ENCODE measurements at places on chromosomes 3 and 15.

DNA sequence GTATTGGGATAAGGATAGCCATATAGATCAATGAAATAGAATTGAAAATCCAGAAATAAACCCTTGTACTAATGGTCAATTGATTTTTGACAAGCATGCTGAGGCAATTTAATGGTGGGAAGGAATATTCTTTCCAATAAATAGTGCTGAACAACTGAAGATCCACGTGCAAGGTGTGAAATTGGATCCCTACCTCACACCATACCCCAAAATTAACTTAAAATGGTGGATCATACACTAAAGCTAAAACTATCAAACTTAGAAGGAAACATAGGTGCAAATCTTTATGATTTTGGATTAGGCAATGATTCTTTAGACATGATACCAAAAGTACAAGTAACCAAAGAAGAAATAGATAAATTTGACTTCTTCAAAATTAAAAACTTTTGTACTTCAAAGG is 22.1 kb upstream of the SYNM start:
- DNase-seq, result no peak

DNA sequence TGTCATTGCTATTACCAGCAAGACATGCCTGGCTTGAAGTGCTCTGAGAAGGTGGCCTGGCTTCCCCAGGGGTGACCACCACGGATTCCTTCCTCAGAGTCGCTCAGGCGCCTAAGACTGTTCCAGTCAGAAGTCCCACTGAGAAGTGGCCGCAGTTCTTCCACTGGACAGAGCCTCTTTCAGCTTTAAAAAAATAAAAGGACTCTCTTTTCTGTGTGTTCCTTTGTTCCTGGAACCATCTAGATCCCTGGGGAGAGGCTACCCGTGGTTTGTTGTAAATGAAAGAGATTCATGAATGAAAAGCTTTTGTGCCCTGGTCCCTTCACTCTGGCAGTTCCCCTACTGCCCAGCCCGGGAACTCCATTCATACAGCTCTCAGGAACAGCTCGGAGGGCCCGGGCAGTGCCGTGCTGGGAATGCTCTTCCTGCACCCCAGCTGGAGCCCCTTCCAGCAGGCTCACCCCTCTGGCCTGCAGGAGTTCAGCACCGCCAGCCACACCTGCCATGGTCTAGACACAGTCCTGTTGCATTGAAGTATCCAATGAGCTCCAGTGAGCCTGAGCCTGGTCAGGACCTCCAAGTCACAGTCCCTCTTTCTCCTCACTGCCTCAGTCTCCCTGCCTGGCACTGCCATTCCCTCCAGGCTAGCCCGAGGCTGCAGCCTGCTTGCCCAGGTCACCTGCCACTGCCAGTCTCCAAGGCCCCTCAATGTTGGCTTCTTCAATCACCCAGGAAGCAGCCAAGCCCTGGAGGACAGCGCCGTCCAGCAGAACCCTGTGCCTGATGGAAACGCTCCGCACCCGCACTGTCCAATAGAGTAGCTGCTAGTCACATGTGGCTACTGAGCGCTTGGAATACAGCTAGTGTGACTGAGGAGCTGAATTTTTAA is 75.4 kb downstream of the XXYLT1 start:
- DNase-seq, result no peak

DNA sequence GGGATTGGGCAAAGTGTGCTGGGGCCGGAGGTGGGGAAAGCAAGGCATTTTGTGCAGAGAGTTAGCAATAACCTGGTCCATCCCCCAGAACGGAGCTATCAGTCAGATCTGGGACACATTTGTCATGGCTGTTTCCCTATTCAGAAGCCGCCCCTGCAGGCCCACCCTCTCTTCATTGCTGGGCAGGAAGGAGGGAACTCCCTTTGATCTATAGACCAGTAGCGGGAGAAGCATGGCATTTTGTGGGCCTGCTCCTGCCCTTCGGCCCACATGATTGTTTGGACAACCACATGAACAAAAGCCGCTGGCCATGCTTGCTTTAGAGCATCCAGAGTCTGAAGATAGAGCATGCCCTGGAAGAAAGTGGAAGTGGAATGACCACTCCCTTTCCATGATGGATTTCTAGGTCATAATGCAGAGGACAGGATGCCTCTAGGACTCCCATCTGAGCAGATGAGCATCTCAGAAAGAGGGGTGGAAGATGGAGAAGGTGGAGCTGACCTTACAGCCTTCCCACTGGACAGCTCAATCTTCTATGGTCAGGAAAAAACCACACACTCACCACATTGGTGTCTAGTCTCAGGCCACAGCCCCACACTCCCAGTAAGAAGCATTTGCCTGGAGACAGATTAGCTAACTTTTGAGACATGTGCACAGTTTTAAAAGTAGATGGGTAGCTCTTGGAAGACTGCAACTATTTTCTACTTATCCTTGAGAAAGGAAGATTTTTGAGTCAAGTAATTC is 11.9 kb upstream of the LRTM1 start:
- no peak for DNase-seq

GRCh38 chr3:12959410-12959809 is 113.8 kb downstream of the IQSEC1 start:
- no peak for DNase-seq

DNA sequence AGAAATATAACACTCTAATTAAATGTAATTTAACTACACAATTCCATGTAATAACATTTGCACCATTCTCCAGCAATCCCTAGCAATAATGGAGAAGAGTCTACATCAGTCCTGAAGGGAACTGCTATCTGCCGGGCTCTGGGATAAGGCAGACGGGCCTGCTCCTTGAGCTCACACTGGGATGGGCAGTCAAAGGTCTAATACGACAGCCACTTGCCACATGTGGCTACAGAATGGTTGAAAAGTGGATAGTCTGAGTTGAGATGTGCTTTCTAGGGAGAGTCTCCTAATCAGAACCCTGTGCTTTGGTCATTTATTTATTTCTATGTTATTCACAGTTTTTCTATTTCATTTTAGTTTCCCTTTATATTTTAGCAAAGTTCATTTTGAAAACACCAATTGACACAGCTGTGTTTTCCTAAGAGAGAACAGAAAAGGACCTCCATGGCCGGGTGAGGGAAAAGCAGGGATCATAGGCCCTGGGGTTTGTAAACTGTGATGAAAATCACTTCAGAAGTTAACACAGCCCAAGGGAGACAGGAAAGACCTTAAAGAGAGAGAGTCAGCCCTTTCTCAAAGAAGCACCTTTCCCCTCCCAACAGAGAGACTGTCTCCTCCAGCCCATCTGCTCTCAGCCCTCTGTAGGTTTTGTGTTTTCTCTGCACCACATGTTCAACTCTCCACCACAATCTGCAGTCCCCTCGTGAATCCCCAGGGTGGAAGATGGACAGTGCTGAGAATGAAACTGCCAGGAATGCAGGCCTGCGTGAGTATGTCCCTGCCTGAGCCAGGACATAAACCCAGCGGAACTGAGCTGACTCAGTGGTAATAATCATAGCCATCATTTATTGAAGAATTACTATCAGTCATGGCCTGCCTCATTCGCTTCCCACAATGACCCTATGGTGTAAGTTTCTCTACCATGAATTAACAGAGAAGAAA is 11.6 kb downstream of the FSIP1 start:
- peak; percentile 79 for DNase-seq

DNA sequence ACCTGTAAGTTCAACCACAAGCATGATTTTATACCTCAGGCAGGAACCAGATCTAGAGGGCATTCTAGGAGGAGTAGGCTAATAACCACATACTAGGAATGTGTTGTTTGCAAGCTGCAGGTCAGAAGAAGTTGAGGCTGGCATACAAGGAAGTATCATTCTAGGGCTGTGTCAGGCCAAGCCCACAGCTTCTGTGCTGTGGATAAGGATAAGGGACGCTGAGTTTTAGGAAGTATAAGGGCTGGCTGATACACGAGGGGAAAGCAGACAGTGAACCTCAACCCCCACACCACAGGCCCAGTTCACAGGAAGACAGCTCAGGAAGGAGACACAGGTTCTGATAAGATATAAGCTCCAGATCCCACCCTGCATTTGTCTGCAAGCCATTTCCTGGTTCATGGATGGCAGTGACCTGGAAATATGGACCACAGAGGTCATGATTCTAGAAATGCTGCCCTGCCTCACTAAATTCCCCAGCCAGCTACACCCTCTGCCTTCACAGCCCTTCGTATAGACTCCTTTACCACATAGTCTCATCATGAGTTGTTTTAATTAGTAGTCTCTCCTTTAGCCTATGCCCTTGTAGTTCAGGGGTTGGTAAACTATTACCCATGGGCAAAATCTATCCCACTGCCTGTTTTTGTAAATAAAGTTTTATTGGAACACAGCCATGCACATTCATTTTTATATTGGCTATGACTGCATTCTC is 260.7 kb downstream of the OPA1 start:
- no peak for DNase-seq

DNA sequence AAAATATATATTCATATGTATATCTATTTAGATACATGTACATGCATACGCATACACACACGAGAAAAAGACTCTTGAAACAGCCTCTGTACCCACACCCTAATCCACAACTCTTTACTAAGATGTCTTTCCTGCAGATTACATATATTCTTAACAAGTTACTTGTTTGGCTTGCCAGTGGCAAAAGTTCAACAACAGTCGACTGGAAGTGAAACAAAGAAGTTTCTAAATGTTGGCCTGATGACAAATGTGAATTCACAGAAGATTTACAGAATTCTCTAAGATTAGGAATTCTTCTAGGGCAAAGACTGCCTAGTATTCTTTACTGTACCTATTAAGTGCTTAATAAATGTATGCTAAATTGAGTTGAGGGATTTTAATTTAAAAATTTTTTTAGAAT is 116.8 kb downstream of the CDIN1 start:
- DNase-seq, result no peak

GRCh38 chr3:183560607-183561006 is 5.1 kb upstream of the KLHL6 start:
- no peak for DNase-seq

- no peak for DNase-seq
These were observed 117.5 kb upstream of the ARHGEF26 start for GRCh38 chr3:154003649-154004048.

DNA sequence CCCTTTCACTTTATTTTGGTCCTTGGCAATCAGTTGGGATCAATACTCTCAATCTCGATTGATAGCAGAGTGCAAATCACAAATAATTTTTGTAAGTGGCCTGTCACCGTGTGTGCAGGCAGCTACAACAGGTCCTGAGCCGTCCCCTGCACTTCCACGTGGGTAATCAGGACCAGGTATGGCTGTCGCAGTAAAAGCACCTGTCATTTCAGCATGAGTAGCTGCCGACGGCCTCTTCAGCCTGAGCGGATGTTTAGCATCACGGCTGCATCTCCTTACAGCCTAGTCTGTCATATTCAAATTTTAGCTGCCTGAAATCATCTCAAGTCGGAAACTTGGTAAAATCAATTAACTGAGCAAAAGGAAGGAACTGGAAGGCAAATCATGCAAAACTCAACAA is 53.0 kb upstream of the FOXP1 start:
- no peak for DNase-seq

GRCh38 chr3:117149584-117149983 is 440.0 kb downstream of the TUSC7 start:
- no peak for DNase-seq

GRCh38 chr3:15633159-15633558 is 31.6 kb downstream of the BTD start:
- DNase-seq, result no peak

GRCh38 chr15:59230531-59231055 is 23.9 kb downstream of the LDHAL6B start:
- DNase-seq, result no peak

GRCh38 chr15:26374806-26375205 is 398.1 kb downstream of the GABRB3 start:
- no peak for DNase-seq

- no peak for DNase-seq
These were observed 269.2 kb downstream of the THRB start for GRCh38 chr3:24225385-24225950.

DNA sequence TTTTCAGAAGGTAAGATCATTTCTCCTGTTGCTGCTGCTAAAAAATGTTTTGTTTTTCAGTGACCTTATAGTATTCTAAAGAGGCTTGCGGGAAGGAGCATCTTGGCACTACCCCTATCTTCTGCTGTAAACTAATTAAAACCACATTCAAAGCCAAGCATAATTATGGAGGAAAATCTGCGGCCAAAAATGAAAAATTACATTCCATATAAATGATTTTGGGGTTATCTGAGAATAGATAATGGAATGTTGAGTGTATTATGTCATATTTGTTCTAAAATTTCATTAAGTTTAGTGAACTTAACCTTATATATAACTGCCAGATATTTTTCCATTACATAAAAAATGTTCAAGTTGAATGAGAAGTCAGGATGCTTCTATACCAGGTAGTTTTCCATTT is 170.4 kb upstream of the TMC3 start:
- no peak for DNase-seq

GRCh38 chr3:179642871-179643270 is 10.0 kb upstream of the USP13 start:
- DNase-seq, result no peak

DNA sequence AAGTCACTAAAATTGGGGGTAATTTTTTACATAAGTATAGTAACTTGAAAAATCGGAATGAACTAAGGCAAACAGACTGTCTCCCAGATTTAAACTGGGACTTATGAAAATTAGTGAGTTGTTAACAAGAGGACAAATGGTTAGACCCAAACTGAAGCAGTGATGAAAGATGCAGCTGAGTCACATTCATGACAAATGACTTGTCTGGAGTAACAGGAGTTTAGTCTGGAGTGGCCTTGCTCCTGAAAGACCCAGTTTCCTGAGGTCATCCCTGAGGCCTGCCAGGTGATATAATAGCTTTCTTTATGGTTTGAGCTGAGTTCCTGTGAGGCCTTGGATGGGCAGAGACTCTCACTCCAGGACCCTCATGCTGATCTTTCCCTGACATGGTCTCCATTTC is 9.6 kb upstream of the CTDSPL start:
- no peak for DNase-seq

DNA sequence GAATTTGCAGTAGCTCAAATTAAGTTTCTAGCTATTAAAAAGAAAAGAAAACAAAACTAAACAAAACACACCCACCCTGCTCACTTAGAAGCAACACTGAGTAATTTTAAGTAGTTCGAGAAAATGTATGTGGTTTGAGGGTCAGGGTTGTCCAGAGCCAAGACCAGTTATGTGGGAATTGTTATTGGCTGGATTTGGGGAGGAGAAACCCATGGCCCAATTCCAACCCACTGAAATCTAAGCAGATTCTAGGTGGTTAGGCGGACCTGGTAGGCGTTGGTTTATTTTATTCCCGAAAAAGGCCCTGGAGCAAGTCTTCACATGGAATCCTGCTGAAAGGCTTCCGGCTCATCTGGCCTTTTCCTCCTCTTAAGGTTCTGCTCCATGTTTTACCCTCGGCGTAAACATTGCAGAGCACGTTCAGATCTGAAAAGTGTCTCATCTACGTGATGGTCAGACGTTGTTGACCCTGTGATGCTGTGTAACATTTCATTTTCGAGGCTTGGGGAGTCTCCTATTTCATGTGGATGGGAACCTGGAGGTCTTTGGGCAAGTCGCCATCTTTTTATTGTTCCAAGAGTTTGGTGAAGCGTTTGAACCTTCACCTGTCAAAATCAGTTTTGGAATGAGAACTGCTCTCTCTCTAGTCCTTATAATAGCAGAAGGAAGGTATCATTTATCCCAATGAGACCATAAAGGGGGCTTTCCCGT is 64.0 kb downstream of the FLNB start:
- no peak for DNase-seq
